ENCODE measurements at places on chromosomes 4 and X.

DNA sequence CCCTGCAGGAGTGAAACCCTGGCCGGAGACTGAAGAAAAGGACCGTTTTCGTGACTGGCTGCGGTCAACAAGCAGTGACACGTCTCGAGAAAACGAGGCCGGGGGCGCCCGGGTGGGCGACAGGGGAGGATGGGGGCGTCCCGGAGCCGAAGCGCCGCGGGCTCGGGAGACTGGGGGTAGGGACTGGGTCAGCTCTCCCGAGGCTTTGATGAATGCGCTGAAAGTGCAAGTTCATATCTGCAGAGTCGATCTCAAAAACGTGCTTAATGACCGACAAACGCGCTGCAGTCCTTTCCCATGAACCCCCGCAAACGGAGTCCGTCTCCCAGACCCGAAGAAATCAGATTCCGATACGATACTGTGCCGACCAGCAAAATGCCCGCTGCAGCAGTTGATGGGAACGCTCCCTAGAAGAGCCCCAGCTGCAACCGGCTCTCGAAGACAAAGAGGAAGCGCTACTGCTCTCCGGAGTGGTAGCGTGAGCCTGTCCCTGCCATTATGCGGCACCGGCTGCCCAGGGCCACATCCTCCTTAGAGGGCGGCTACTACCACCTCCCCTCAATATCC, 806 bp upstream of the CD99L2 start:
- peak; percentile 46 for DNase-seq

GRCh38 chr4:1200425-1201035, 28.1 kb upstream of the SPON2 start:
- peak; percentile 39 for DNase-seq

- no peak for DNase-seq
These were observed 11.0 kb downstream of the ODAPH start for GRCh38 chr4:75566911-75567310.

GRCh38 chr4:189815404-189816192, 125.1 kb upstream of the FRG1 start:
- no peak for DNase-seq

GRCh38 chr4:109764376-109764775, 34.5 kb upstream of the PLA2G12A start:
- no peak for DNase-seq

DNA sequence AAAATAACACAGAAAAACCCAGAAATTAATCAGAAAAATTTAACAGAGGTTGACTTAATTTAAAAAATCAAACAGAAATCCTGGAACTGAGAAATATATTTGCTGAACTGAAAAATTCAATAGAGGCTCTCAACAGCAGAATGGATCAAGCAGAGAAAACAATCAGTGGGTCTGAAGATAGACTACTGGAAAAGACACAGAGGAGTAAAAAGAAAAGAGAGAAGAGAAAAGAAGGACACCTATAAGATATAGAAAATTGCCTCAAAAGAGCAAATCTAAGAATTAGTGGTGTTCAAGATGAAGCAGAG, 55.1 kb downstream of the HAUS3 start:
- no peak for DNase-seq

GRCh38 chrX:23525531-23525930, 141.8 kb upstream of the PRDX4 start:
- no peak for DNase-seq

GRCh38 chr4:18390655-18391353, 369.2 kb upstream of the LCORL start:
- no peak for DNase-seq

DNA sequence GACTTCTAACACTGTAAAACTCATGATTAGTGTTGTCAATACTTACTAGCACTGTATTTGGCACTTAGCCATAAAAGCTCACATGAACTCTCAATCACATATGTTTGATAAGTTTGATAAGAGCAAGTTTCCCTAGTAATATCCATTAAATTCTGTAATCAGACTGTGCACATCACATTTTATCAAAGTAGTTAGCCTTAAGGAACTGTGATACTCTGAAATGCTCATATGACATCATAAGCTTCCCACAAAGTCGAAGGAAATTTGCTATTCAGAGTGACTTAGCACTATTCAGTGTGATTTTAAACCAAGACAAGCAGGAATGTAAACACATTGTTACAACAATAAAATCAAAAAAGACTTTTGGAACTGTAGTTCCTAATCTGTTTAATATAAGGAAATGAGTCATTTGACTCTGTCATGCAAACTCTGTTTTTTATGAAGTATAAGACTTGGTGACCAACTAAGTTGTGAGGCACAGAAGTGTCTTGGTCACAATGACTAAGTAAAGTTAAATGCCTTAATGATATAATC, 6.7 kb downstream of the SLC7A11 start:
- DNase-seq, result no peak

DNA sequence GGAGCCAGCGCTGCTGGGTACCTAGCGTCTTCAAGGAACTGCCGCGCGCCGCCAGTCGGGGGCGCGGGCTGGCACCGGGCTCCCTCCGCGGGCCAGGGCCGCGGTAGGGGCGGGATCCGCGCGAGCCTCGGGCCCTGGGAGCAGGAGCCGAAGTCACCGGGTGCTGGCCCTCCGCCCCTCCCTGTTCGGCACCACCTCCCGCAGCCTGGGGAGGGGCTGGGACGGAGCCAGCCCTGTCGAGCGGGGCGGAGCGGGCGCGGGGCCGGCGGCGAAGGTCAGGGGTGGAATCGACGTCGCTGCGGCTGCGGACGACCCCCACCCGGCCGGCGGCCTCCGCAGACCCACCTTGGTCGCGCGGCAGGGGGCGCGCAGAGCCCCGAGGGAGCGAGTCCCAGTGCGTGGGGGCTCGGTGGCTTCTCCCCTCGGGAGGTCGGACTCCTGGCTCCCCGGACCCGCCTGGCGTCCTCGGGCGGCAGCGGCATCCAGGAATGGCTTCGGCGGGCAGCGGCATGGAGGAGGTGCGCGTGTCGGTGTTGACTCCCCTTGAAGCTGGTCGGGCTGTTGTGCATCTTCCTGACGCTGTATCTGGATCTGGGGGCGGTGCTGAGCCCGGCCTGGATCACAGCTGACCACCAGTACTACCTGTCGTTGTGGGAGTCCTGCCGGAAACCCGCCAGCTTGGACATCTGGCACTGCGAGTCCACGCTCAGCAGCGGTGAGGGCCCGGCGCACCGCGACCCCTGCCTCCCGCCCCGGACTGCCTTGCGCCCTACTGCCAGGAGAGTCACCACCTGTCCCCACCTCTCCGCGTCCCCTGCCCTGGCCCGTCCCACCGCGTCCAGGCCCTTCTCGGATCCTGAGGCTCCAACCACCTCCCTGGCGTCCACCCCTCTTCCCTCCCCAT, 50.5 kb upstream of the FAM47C start:
- no peak for DNase-seq

GRCh38 chr4:177016541-177017141, 223.9 kb upstream of the VEGFC start:
- DNase-seq, result no peak

- DNase-seq, result no peak
These were observed 459.5 kb downstream of the RAPGEF2 start for GRCh38 chr4:159562366-159562765.

DNA sequence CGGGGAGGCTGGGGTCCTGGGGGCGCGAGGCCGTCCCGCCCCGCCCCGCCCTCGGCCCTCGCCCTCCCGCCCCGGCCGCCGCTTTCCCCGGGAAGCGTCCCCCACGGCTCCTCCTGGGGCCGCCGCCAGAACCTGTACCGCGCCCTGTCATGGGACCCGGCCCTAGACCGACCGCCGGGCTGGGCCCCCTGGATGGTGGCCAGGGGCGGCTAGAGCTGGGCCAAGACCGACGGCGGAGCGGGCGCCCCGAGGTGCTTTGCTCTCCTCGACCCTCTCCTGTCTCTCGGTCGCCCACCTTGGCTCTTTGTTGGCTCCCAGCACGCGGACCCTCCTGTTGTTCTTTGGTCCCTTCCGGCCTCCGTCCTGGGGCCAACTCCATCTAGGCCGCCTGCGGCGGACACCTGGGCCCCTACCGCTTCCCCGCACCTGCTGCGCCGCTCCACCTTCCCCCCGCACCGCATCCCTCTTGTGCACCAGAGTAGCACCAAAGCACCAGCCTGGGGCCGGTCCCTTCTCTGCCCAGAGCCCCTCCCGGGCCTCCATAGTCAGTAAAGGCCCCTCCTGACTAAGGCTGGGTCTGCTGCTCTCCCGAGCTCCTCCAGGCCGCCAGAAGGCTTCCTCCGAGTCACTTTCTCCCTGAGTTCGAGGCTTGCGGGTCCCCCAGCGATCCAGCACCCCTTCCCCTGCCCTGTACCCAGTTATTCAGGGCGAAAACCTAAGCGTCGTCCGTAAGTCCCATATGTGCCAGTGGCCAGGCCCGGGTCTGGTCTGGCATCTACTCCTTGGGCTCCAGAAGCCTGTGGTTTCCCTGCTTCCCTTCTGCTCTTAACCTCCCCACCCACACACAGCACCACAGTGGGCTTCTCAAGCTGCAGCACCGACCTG, 587 bp downstream of the TACC3 start:
- DNase-seq, result no peak

DNA sequence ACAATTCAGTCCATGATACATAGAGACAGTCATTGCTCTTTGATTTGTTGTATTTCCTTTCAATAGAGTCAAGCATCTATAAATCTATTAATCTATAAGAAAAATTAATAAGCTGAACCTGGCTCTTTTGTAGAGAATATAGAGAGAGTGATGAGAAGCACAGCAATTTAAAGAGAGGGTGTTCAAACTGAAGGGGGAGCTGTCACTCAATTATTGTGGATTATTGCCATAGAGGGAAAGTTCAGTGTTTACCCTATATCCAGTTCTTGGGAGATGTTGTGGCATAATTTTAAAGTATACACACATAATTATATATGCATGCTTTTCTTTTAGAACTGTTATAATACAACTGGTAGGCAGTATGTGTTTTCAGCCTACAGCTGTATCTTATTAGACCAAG, 1469.0 kb upstream of the PABPC4L start:
- no peak for DNase-seq

- DNase-seq, result no peak
These were observed 119.3 kb downstream of the AFF1 start for GRCh38 chr4:87053802-87054767.

- no peak for DNase-seq
These were observed 2.7 kb downstream of the CT47C1 start for GRCh38 chrX:119075270-119076025.

DNA sequence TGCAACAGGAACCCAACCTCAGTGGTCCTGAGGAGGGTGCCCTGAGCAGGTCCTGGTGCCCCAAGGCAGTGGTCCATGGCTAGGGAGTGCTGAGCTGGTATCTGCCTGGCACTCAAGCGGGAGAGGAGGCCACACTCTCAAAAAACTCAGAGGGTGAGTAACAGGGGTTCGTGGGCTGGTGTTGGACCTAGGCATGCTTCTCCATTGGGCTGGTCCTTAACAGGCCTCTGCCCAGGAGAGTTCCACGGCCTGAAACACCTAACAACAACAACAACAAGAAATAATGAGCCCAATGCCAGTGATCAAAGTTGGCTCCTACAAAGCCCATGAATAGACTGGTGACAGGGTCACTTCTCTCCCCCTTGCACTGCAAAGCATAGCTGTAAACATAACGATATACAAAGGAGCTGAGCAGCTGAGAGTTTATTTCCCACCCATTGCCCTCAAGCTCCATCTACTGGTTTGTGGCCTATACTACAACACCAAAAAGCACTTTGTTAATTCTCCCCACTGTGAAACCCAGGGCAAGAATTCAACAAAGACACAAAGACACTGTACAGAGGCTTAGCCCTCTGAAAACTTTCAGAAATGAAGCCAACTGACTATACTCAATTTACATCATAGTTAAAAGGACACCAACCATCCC, 736.1 kb upstream of the ADGRL3 start:
- DNase-seq, result no peak

DNA sequence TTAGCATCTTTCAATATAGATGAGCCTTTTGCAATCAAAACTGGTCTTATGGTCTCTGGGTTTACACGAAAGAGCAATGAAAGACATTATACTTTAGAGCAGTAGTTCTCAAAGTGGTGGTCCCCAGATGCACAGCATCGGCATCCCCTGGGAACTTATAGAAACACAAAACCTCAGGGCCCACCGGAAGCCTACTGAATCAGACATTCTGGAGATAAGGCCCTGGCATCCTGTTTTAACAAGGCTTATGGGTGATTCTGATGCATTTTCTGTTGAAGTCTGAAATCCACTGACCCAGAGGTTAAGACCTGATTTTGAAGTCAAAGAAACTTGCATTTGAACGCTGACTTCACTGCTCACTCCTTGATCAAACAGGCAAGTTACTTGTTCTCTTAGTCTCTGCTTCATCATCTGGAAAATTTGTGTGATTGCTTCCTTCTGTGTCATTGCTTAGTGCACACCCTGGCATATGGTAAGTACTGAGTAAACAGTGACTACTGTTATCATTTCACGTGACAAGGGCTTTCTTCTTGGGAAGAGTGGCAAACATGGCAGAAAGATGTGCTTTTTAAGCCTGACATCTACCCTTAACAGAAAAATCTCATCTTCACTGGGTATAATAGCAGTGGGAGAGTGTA, 14.5 kb downstream of the CHRNA9 start:
- DNase-seq, result no peak

DNA sequence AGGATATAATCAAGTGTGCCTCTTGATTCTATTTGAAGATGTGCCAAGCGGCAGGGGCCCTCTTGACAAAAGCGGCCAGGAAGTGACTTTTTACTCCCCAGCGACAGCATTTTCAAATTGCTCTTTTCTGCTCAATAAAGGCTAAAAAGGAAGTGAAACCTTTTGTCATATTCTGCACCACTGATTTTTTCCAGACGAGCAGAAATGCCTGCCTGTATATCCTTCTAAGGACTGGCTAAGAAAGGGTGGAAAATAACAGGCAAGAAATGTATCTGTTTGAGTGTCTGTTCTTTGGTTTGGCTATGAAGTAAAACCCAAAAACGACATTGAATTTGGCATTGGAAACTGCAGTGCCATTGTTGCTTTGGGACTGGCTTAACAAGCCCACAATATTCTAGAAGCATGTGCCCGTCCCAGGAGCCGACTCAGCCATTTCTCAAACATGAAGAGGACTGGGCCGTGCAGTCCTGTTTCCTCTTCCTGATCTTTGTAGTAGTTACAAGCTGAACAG, 25.4 kb downstream of the TMSB4X start:
- DNase-seq, result peak; percentile 66

GRCh38 chr4:157075811-157076577, at the start of gene GLRB:
Gene GLRB (plus strand): TSS chr4:157076150. CDS start chr4:157078025, 1,875 bp downstream.
- DNase-seq, result no peak

- no peak for DNase-seq
These were observed 38.7 kb upstream of the NDST4 start for GRCh38 chr4:115152081-115152480.

DNA sequence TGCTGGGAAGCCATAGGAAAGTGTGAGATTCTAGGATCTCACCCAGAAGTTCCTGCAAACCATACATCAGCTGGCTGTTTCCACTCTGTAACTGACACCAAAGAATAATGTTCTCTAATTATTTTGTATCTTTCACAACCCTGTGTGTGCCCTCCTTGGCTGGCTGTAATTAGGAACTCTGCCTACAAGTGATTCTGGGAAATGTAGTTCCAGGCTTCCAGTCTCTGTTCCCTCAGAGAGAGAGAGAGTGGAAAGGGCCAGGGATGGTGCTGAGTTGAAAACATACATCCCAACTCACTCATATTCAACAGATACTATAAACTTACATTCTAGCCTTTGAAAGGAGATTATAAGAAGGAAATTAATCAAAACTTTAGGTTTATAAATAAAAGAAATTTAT, 57.5 kb upstream of the C1QTNF7 start:
- DNase-seq, result no peak

GRCh38 chr4:161573836-161574235, 590.0 kb downstream of the FSTL5 start:
- no peak for DNase-seq

Measured in CD4-positive, alpha-beta T cell treated with Interleukin-6 for 4 hours (primary cell).